ENCODE measurements at places on chromosomes 11 and 22.

GRCh38 chr11:64268025-64268892 lies 16.2 kb downstream of the BAD start:
- DNase-seq: peak; percentile 24

DNA sequence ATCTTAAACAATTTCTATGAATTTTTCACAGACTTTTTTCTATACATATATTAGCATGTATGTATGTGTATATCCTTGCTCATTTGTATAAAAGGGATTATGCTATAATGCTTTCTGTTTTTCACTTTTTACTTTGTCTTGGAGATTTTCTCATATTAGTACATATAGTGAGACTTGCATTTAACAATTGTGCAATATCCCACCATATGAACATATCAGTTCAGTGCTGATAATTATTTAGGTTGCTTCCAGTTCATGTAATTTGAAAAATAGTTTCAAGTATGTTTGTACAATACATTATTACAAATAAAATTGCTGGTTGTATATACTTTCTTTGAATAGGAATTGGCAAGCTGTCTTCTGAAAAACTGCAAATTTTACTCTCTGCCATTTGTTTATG lies 37.9 kb downstream of the HEPHL1 start:
- DNase-seq: no peak

- no peak for DNase-seq
Observed at GRCh38 chr22:30289980-30290313, 642 bp upstream of the CASTOR1 start.

GRCh38 chr22:46635756-46636155 lies 15.6 kb downstream of the GRAMD4 start:
- DNase-seq: no peak

DNA sequence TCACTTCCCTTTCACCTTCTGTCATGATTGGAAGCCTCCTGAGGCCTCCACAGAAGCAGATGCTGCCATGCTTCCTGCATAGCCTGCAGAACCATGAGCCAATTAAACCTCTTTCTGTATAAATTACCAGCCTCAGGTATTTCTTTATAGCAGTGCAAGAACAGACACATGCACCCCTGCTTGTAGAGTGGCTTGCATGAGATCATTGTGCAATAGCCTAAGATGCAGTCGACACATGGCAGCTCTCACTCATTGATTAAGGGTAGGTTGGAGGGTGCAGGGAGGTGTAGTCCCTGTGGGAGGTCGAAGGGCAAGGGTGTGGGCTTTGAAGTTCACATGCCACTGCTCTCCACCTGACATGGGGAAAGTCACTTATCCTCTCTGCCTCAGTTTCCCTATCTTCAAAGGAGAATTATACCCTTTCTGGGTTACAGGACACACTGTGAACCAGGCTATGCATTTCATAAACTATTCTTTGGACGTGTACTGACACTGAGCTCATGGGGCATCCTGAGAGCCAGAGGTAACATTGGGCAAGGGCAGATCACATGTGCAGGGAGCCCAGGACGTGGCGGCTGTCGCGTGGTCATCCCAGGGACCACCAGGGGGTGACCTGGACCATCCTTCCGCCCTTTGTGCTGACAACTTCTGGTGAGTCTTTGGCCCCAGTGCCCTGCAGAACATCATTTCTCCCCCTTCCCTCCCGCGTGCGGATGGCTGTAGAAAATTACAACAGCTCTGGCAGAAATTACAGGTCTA lies 69.2 kb upstream of the SHANK2 start:
- DNase-seq: no peak

DNA sequence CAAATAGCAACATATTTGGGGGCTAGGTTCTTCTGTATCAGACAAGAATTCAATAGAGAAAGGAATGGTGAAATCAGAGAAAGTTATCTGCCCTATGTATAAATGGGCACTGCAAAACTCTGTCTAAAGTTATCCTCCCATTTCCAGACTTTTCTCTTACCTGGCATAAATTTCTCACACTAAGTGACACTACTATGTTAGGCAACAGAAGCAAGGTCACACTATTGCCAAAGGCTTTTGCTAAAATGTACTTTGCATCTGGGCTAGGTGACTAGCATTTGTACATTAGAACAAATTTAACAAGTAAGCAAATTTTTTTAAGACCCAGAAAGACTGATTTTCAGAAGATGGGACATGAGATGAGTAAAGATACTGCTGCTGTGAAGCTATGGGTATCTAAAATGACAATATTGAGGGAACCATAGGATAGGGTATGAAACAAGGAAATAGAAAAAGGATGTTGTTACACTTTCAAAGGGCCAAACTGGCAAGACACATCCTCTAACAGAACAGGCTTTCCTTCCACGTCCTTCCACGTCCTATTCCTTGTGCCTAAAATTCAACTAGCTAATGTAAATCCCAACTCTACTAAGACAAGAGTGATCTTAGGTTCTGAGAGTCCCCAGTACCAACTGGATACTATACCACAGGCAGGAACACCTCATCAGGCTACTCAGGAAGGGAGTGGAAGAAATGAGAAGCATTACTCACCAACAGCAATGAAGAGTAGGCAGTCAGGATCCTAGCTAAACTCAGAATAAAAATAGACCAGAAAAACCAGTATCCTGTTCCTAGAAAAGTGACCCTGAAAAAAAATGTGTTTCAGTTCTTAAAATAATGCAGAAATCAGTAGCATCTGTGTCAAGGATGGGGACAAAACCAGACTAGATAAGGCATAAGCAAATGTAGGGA lies 22.6 kb downstream of the GDPD4 start:
- DNase-seq: peak; percentile 25

- DNase-seq: no peak
Observed at GRCh38 chr11:11427542-11427941, 74.5 kb upstream of the CSNK2A3 start.

GRCh38 chr11:14376920-14377319 lies 17.9 kb upstream of the RRAS2 start:
- DNase-seq: no peak

DNA sequence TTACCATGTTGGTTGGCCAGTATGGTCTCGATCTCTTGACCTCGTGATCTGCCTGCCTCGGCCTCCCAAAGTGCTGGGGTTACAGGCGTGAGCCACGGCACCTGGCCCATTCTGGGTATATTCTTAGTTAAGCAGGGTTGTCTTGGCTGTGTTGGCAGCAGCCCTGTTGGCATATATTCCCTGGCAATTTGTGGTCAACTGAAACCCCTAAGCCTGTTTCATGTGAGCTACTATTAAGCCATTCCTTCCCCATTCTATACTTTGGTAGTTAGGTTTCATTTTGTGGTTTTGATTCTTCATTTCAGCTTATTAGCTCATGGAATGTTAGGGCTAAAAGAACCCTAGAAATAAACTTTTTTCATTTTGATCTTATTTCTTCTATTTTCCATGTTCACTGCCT lies 22.2 kb upstream of the IL18BP start:
- DNase-seq: no peak

DNA sequence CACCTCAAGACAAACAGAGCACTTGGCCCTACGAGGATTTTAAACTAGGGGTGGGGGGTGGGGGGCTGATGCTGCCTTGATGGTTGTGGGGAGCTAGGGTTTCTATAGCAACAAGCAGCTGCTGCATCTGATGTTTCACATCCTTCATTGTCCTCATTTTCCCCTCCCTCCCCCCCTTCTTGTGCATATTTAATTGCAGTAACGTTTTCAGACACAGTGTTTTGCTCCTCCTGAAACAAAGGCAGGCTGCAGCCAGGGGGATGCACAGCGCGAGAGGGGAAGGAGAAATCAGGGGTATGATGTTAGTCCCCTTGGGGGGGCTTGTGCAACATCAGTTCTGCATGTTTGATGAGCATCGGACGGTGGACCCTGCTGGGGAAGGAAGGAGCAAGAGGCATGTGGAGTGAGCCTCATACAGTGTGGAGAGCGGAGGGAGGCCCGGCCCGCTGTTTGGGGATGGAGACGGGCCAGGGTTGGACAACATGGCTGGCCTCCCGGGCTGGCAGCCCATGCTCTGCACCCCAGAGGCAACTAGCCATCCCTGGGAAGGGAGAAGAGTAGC lies 208.3 kb downstream of the CEP164 start:
- DNase-seq: no peak

- no peak for DNase-seq
Observed at GRCh38 chr22:49999063-49999945, 13.3 kb downstream of the IL17REL start.

DNA sequence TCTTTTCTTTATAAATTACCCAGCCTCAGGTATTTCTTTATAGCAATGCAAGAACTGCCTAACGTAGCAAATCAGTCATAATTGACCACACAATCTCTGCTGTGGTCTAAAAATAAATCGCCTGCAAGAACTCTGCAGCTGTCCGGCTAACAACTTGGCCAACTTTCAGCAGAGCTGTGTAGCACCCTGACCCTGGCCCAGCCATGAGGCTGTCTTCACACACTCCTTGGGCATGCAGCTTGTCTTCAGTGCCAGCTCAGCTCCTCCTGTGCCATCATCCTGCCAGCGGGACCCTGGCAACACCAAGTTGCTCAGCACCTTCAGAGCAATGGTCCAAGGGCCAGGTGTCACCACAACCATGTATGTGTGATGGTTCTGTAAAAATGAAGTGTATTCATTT lies 355.6 kb downstream of the OPCML start:
- no peak for DNase-seq

DNA sequence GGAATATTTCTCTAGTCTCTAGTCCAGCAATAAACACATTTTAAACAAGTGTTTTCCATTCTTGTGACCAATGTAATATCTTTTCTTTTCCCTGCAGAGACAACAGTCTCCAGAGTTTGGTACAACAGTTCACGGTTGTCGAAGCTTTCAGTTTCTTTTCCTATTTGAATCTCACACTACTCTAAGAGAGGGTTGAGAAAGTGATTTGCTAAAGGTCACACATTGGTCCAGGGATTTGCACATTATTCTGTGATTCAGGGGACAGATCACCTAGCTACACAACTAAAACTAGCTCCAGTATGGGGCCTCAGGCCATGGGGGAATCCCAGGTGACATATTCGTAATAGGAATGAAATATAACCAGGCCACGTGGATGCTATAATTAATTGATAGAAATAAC lies 132.5 kb downstream of the HIPK3 start:
- DNase-seq: no peak

GRCh38 chr11:87351676-87352075 lies 313.9 kb downstream of the TMEM135 start:
- DNase-seq: no peak

- DNase-seq: no peak
Observed at GRCh38 chr11:11779975-11780374, 61.8 kb upstream of the USP47 start.

GRCh38 chr11:66183494-66184048 lies 84.9 kb upstream of the RAB1B start:
- DNase-seq: no peak

DNA sequence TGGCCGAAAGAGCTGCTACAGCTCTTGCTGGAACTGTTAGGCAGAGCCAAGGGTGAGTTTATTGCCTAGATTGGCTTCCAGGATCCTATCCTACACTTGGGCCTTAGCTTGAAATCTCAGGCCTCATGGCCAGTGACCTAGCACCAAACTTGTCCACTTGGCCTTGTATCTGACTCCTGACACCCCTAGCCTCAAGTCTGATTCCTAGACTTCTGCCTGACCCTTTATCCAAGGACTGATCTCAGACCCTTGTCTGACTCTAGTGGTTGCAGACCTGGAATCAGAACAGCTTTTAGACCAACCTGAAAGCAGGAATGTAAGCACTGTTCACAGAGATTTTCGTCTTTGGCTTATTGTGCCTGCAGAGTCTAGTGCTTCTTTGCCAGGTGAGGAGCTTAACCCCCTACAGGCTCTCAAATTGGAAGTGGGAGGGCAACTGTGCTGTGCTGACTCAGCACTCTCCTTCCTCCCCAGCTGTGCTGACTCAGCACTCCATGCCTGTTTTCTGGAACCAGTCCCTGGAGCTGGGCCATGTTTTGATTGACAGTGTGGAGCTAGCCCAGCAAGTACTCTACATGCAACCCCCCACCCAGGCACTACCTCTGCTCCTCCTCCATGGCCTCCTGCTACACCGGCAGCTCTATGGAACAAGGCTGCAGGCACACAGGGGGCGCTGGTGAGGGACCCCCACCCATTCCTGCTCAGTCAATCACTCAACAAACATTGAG lies 35.1 kb downstream of the RRP8 start:
- DNase-seq: peak; percentile 89

DNA sequence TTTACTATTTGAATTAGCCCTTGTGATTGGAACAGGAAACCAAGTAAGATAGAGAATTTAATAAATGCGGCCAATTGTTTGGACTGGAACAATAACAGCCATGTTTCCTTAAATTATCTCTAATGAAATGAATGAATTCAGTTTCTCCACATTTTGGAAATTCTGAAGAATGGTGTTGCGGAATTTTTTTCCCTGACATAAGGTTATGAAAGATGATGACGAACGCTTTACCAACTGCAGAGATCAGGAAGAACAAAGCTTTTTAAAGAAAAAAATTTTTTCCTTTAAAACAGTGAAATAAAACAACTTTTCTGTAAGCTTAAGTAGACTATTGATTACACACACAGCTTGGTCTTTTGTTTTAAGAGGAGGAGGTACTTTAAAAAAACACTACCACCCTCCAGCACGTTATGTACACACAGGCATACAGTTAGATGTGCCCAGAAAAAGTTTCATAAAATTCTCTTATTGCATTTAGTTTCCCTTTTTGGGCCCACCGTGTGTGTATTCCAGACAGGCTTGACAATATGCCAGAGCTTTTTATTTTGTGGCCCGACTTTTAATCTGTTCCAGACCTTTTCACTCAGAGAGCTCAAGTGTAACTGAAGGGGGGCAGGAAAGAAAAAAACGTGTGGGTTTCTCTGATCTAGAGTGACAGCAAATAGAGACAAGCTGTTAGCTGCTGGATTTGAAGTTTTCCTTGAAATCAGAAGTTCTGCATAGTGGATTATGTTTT lies 77.3 kb downstream of the YAP1 start:
- peak; percentile 94 for DNase-seq

GRCh38 chr22:37210041-37210803 lies 2.1 kb downstream of the SSTR3 start:
- DNase-seq: no peak

- no peak for DNase-seq
Observed at GRCh38 chr11:3102641-3102921, 45.4 kb upstream of the CARS1 start.

DNA sequence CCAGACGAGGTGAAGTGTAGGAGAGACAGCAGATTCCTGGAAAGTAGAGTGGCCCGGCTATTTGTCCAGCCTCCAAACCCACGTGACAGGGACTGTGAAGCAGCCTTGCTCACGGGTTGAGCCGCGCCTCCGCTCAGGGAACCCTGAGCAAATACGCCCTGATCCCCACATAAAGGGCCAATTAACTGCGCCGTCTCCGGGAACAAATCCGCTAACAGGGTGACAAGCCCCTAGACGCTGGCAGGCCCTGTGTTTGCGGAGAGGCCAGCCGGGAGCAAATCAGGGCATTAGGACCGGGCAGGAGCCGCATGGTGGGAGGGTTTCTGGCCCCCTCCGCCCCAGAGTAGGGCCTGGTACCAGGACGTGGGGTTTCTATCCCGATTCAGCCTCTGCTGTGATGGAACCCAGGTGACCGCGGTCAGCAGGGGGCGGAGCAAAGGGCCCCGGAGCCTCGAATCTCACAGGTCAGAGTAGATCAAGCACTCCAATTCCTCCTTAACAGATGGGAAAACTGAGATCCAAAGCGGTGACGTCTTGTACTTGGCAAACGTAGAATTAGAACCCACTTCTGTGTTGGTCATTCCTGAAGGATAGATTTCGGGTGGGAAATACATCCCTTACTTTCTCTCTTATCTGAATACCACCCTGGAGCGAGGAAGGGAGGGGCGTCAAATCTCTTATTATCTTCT lies 2.0 kb upstream of the ROBO3 start:
- no peak for DNase-seq

Data from fibroblast of skin of abdomen (primary cell).